ENCODE measurements at places on chromosomes 2 and 18. TPM values are rescaled to one million over a fixed set of nuclear protein-coding genes. Genes with fewer than 3 reads are reported as not detected.

FNDC4 gene
- 2.2 TPM for total RNA-seq

DPP4 gene
- not detected for total RNA-seq

GRCh38 chr2:106178716-106179115 is 15.4 kb downstream of the UXS1 start:
- no peaks in the 10 kb centered on the region for H3K27me3 ChIP-seq
- DNase-seq: no peak
- H3K4me1 ChIP-seq: peaks cover 9% of the 10 kb centered on the region
- no peak overlapping the region for H3K4me3 ChIP-seq
- H3K27ac ChIP-seq: no peak overlapping the region

DNA sequence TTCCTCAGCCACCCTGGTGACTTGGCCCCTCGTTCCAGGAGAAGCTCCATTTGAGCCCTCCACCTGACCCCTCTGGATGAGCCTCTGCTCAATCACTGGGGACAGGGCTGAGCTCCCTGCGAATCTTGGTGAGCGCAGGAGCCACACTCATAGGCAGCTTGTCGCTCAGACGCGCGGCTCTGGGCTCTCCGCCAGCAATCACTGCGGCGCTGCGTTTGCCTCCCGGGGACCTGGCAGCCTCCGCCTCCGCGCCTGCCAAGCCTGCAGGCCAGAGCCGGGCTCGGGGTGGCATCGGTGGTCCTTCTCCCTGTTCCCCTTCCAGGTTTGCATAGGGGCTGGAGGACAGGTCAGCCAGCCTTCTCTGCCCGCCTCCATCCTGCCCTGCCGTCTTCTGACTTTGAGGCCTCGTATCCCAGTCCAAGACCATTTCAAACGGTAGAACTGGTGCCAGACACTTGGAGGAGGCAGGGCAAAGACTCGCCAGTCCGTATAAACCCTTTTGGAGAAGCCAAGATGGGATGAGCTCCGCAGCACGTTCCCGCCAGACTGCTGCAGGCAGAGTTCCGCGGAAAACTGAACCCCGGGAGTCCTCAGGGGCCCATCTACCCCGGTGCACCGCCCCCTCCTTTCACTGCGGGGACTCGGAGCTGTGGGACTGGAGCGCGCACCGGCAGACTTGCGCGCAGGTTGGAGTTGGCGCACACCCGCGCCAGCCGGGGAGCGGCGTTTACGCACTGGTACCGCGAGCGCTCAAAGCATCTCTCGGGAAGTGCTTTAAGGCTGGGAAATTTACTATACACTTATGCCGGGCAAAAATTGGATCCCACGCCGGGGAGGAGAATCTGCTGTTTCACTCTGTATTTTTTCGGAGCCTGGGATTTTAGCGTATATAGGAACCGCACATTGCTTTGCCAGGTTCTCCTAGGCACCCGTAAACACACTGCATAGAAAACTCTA is 1.1 kb upstream of the TACR1 start:
- H3K36me3 ChIP-seq: no peaks in the 10 kb centered on the region
- H3K27me3 ChIP-seq: peaks cover 19% of the 10 kb centered on the region
- H3K4me3 ChIP-seq: peak overlapping the region; percentile 37
- peak; percentile 66 for DNase-seq
- peaks cover 19% of the 10 kb centered on the region for H3K4me1 ChIP-seq

GRCh38 chr2:33375054-33375453 is 101.4 kb upstream of the RASGRP3 start:
- H3K27ac ChIP-seq: no peak overlapping the region
- no peak for DNase-seq
- no peaks in the 10 kb centered on the region for H3K36me3 ChIP-seq
- H3K27me3 ChIP-seq: no peaks in the 10 kb centered on the region
- 0 out of 2 replicates have a peak, but pooled peaks cover 5% of the 10 kb centered on the region for H3K4me1 ChIP-seq

DNA sequence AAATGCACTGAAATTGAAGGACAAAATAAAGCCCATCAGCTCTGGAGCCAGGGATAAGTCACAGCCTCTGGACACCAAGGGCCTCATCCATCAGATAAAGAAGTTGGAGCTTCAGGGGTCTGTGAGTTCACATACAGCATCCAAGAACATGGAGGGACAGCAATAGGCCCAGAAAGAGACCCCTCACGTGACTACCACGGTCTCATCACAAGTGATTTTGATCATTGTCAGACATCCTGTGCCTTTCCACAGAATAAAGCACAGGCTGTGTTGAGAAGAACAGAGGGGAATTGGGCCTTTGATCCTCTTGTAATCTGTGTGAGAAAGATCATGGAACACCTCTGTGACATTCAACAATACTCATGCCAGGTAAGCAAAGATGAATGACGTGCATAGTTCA is 65.2 kb upstream of the CTAGE1 start:
- H3K27ac ChIP-seq: no peak overlapping the region
- peaks cover 22% of the 10 kb centered on the region for H3K4me1 ChIP-seq
- no peak overlapping the region for H3K4me3 ChIP-seq
- no peaks in the 10 kb centered on the region for H3K27me3 ChIP-seq

FLACC1 gene
- total RNA-seq: 0.75 TPM

TXNDC2 gene
- not detected for total RNA-seq

PLEK gene
- not detected for total RNA-seq

- H3K36me3 ChIP-seq: no peaks in the 10 kb centered on the region
- no peak for DNase-seq
- H3K4me3 ChIP-seq: no peak overlapping the region
- no peaks in the 10 kb centered on the region for H3K4me1 ChIP-seq
- H3K27me3 ChIP-seq: peaks cover 4% of the 10 kb centered on the region
These were observed 128.0 kb upstream of the HNRNPA3 start for GRCh38 chr2:177084607-177085006.

- no peak for DNase-seq
- no peaks in the 10 kb centered on the region for H3K36me3 ChIP-seq
- H3K27me3 ChIP-seq: peaks cover 5% of the 10 kb centered on the region
- H3K4me3 ChIP-seq: no peak overlapping the region
- no peak overlapping the region for H3K27ac ChIP-seq
These were observed 73.3 kb downstream of the RPIA start for GRCh38 chr2:88764850-88765153.

CAPN14 gene
- total RNA-seq: not detected

FKBP1B gene
- 15.1 TPM for total RNA-seq

SLC8A1 gene
- 20.1 TPM for total RNA-seq

GRP gene
- not detected for total RNA-seq

- no peak overlapping the region for H3K4me3 ChIP-seq
- H3K36me3 ChIP-seq: no peaks in the 10 kb centered on the region
- peaks cover 35% of the 10 kb centered on the region for H3K4me1 ChIP-seq
- DNase-seq: peak; percentile 95
These were observed 490.0 kb downstream of the TXNL1 start for GRCh38 chr18:56148373-56148772.

DNA sequence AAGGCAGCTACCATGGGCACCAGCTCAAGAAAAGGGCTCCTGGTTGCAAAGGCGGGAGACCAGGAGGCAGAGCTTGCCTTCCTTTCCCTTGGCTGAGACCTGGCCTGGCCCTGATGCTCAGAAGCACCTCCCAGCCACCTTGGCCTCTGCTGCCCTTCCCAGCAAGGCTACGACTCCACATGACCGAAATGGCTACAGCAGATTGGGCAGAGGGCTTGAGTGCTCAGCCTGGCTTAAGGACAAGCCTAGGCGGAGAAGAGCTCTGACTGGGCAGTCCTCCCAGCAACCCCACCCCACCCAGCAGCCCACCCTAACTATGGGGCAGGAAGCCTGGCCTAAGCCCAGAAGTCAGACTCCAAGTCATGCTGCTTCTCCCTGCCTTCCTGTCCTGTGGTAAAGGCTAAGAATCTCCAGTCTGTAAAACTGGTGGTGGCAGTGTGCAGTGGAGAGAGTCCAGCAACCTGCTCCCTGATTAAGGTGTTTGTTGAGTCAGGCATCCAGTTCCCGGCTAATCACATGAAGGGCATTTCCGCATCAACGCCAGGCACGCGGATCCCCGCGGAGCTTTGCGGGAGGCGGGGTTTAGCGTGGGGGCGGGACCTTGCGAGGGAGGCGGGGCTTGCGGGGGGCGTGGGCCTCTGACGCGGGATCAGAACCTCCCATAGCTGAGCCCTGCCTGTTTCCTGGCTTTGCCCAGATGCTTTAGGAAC is 256.0 kb downstream of the BCL11A start:
- no peak for DNase-seq
- no peaks in the 10 kb centered on the region for H3K4me1 ChIP-seq
- H3K27me3 ChIP-seq: 0 out of 2 replicates have a peak, but pooled peaks cover 6% of the 10 kb centered on the region
- H3K36me3 ChIP-seq: no peaks in the 10 kb centered on the region
- H3K4me3 ChIP-seq: no peak overlapping the region

DNA sequence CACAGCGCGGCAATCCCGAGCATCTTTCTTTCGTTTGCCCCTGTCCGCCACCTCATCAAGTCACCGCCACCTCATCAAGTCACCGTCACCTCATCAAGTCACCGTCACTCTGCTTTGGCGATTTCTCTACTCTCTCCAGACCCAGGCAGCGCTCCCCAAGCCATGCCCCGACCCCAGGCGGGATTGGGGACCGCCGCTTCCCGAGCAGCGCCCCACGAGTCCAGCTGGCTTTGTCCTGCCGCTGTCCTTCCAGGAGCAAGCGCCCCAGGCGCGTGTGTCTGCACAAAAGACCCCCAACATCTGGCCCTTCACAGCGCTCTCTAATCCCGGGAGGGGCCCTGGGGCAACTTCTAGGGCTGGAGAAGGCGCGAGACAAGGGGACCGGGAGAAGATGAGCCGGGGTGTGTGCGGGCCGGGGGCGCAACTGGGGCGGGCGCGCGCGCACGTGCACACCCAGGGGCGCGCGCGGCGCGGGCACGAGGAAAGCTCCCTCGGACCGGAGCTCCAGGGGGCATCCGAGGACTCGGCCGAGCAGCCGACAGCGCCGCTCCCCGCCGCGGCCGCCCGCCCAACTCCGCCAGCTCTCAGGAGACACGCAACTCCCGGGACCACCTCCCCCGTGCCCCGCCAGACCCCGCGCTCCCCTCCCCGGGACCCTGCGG is 633 bp upstream of the RNF152 start:
- peaks cover 54% of the 10 kb centered on the region for H3K4me1 ChIP-seq
- H3K36me3 ChIP-seq: peaks cover 40% of the 10 kb centered on the region

DNA sequence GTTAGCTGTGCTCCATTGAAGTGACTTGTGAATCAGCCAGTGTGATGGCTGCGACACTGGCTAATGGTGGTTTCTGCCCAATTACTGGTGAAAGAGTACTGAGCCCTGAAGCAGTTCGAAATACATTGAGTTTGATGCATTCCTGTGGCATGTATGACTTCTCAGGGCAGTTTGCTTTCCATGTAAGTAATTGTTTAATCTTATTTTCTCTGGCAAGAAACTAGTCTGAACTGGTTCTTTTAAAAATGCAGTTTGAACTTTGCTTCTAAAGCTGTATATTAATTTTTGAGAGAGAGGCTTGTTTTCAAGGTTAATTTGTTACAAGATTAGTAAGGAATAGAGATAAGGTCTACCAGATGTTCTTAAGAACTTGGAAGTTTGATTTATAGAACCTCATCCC is 46.7 kb downstream of the GLS start:
- no peak for DNase-seq
- peaks cover 84% of the 10 kb centered on the region for H3K36me3 ChIP-seq
- H3K4me1 ChIP-seq: peaks cover 4% of the 10 kb centered on the region
- H3K4me3 ChIP-seq: no peak overlapping the region
- no peaks in the 10 kb centered on the region for H3K27me3 ChIP-seq

DUSP19 gene
- total RNA-seq: 5.1 TPM

CD207 gene
- total RNA-seq: not detected

DNA sequence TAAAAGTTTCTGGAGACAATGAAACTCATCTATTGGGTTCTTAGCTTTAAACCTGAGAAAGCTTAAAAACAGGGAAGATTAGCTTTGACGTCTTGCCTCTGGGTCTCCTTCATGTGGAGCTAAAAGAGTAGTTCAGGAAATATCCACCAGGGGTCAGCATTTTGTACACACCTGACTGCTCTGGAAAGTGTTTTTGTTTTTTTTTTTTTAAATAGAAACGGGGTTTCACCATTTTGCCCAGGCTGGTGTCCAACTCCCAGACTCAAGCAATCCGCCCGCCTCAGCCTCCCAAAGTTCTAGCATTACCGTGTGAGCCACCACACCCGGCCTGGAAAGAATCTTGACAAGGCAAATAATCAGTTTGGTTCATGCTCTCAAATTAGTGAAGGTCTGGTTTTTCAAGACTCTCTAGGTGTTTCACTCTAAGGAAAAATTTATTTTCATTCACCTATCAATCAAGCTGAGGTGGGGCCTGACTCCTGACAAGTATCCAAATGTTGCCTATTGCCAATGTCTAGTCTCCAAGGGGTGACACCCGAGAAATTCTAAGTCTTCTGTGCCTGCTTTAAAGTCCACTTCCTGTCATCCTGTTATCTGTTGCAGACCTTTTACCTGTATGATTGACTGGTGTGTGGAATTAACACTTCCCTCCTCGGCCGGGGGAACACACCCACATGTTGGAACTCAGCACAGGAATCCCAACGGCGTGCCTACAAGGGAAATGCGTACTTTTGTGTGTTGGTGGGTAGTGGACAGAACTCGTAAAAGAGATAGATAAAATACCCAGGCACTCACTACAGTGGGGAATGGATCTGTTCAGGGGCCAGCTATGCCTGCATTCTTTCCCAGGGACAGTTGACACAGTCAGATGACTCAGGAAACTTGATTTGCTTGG is 11.3 kb downstream of the IL1RN start:
- peak; percentile 59 for DNase-seq
- H3K27ac ChIP-seq: no peak overlapping the region
- no peak overlapping the region for H3K4me3 ChIP-seq
